SK-N-MC (cell line): ENCODE measurements at places on chromosomes 2 and 18.

- DNase-seq: no peak
Measured at GRCh38 chr2:238462782-238463396, 36.2 kb downstream of the ASB1 start.

- no peak for DNase-seq
Measured at GRCh38 chr2:120758181-120759144, 22.8 kb downstream of the GLI2 start.

GRCh38 chr2:168526641-168527040, 70.6 kb downstream of the CERS6 start:
- DNase-seq: no peak

DNA sequence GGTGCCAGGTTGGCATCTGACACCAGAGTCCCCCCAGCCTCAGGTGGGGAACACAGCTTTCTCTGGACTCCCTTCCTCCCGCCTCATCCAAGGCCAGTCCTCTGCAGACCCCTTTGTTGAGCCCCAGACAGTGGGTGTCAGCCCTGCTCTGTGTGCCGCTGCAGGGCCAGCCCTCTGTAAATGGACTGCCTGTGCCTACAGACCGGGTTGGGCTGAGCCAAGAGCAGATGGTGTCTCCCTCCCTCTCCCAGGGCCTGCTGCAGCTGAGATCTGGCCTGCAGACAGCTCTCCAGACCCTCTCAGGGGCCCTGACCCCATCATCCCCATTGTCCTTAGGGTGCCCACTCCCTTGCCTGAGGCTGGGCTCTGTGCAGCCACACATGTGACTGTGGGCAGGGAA, 160.8 kb downstream of the KLHL29 start:
- DNase-seq: no peak

GRCh38 chr2:45729753-45730512, 78.5 kb downstream of the PRKCE start:
- DNase-seq: no peak
